ENCODE measurements at places on chromosomes 3 and 15.

GRCh38 chr3:152386208-152386607 lies 117.5 kb downstream of the MBNL1 start:
- no peak for DNase-seq

DNA sequence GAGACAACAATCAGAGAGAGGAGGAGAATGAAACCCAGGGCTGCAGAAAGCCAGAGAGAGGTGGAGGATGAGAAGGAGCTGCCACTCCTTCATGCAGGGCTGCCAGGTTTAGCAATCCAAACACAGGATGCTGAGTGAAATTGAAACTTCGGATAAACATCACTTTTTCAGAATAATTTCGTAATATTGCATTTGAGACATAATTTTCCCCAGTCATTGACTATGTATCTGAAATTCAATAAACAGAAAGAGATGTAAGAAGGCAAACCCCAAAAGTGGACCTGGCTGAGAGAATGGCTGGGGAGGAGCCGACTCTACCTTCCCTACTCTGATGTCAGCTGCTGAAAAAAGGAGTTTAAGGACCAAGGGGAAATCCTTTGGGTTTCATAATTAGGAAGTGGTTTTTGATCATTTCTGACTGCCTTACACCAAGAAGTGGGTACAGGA lies 33.8 kb downstream of the SLC9A9 start:
- no peak for DNase-seq

- DNase-seq = no peak
Measured at GRCh38 chr3:56999547-56999946, 60.9 kb upstream of the SPATA12 start.

DNA sequence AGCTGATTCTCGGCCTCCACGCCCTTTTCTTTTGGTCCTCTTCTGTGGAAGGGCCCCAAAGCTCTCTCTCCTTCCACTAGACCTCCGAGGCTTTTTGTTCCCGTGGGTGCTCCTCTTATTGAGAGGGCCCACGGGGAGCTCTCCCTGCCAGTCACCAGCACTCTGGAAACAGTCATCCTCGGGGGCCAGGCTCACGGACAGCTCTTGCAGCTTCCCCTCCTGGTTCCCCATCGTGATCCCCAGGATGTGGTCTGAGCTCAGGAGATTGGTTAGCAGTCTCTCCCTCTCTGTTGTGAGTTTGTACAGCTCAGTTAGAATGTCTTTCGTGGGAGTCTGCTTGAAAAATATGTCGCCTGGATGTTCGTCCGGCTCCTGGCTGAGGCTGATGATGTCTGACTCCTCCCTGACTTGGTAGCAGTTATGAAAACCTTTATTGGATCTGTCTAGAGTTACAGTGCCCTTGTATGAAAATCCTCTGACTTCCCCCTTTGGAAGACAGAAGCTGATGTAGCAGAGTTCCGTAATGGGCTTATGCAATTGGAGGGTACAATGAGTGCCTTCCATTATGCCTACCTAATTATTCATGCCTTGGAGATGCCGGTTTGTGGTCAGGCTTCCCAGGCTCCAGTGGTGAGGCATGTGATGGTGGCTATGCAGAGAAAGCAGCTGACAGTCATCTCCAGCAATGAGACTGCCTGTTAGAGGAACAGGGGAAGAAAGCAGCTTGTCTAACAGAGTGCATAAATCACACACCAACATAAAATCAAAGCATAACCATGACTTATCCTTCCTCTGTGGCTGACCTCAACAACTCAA lies 40.0 kb downstream of the FMN1 start:
- DNase-seq = peak; percentile 88

DNA sequence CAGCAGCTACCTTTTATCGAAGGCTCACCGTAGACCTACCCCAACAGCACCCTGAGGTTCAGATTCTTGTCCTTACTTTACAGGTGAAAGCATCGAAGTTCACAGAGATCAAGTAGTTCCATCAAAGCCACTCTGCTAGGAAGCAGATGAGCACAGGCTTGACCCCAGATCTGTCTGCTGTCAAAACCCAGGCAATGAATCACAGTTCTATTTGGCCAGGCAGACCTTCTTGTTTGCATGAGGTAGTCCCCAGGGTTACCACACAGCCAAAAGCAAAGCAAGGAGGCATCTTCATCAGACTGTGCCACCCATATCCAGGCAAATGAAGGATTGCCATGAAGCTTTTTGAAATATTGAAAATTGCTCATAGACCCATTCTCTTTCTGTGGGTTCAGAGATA lies 33.0 kb downstream of the HES1 start:
- DNase-seq = no peak

DNA sequence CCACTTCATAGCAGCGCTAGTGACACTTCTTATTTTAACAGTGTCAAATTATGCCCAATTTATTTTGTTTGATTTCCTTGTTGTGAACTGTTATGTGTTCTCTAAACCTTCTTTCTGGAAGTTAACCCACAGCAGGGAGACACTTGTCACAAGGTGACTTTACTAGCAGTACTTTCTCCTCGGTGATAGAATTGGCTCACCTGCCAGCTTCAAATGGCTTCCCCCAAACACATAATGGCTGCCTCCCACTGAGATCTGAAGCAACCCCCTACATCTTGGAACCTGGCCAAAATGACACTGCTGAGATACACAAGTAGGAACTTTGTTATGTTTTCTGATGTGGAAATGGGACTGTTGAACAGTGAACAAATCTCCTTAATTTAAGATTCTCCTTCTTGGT lies 238.8 kb upstream of the DPH6 start:
- no peak for DNase-seq

GRCh38 chr3:121436074-121436473 lies 109.7 kb downstream of the POLQ start:
- DNase-seq = no peak

GRCh38 chr3:132421832-132422231 lies 4.5 kb downstream of the DNAJC13 start:
- DNase-seq = peak; percentile 73

- no peak for DNase-seq
Measured at GRCh38 chr15:83491486-83491885, 44.3 kb downstream of the SH3GL3 start.

GRCh38 chr3:26307787-26308186 lies 314.8 kb upstream of the LRRC3B start:
- no peak for DNase-seq

- DNase-seq = no peak
Measured at GRCh38 chr3:83122774-83123350, 1361.4 kb upstream of the GBE1 start.

DNA sequence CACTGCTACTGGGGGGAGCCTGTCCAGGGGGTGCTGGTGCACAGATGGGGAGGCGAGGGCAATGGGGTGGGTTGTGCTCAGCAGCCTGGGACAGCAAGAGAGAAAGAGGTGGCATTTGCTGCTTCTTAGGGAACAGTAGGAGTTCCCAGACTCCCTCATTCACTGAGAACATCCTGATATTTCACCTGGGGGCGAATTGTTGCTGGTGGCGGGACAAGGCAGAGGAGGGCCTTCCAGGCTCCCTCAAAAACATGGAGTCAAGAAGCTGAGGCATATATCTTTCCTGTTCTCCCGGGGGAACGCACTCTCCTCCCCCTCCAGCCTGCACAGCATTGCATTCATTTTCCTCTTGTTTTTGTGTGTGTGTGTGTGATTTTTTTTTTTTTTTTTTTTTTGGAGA lies 65.7 kb downstream of the CDC25A start:
- DNase-seq = no peak

DNA sequence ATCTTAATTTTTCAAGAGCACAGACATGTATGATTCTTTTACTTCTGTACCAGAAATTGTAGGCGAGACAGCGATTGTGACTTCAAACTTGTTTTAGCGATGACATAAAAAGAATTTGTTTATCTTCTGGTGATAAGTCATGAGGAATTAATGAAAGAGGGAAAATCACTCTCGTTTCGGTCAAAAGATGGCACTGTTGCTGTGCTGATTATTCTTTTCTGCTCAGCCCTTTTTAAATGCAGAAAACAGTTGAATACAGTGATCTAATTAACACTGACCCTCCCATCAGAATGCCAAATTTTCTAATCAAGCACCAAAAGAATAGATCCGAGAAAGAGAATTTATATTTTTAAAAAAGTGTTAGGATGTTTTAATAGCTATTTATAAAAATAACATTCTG lies 52.6 kb downstream of the NSUN3 start:
- peak; percentile 43 for DNase-seq

DNA sequence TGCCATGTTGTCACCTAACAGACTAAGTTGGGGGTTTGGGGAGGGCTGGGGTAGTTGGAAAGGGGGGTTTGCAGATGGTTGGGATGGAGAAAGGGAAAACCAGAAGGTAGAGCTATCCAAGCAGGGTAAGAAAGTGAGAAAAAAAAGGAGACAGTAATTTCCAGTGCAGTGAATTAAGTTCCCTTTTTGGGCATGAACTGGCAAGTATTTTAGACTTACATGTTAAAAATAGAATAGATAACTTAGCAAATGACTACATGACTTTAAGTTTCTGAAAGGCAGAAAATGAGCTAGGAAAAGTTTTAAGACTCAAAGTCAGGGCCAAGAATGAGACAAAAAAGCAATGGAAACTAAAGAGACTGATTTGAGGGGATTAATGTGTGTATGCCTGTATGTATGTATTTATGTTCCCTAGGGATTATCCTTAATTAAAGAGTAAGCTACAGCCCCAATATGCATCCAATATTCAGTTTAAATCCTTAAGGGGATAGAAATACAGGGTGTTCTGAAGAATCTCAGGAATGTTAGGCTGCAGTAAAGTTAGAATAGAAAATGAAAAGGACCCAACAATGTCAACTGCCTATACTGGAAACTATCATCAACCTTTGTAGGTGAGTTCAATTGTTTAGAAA lies 285.2 kb upstream of the MME start:
- no peak for DNase-seq

DNA sequence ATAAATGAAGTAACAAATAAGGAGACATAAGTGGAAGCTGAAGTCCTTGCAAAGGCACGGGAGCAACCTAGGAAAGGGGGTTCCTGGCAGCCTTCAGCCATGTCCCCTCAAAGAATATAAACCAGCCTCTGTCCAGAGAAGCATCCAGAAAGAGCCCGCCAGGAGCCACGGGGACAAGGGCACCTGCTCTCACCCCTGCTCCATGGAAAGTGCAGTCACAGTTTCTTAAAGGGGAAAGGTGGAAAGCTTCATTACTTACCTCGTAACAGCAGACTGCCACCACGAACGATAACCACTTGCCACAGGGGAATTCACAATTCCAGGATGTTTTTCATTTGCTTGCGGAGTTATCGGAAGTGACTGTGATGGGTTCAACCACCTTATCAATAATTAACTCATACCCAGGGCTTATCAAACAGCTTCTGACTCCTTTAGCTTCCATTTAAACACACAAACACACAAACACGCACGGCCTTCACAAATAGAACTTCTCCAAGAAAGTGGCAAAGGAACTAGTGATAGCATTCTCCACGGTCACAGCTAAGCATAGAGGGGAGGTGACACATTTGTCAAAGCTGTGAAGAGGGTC lies 134.2 kb upstream of the IGF1R start:
- no peak for DNase-seq

DNA sequence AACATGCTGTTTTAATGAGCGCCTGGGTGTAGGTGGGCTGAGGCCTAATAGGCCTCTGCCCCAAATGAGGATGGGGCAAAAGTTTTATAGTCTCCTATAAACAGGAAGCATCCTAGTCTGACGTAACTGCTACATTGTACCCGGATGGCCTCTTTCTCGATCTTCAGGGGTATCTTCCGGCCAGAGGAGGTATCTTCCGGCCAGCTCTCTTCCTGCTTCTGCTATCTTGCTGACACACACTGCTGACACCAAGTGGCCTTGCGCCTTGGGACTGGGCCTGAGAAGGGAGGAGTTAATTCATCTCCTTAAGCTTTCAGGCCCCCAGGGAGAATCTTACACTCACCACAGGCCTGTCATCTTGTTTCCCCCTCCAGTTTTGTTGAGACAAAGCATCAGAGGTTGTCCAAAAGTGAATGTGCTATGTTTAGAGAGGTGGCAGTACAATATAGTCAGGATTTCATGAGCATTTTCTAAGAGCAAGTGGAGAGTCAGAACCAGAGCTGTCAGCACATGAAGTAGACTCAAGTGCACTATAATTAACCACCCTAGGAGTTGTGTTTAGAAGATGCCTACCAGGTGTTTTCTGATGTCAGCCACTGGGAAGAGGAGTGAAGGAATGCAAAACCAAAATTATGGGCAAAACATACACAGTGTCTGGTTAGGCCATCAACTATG lies 15.6 kb upstream of the IGSF10 start:
- DNase-seq = no peak

- DNase-seq = no peak
Measured at GRCh38 chr3:39276746-39277145, 3.1 kb downstream of the CX3CR1 start.

DNA sequence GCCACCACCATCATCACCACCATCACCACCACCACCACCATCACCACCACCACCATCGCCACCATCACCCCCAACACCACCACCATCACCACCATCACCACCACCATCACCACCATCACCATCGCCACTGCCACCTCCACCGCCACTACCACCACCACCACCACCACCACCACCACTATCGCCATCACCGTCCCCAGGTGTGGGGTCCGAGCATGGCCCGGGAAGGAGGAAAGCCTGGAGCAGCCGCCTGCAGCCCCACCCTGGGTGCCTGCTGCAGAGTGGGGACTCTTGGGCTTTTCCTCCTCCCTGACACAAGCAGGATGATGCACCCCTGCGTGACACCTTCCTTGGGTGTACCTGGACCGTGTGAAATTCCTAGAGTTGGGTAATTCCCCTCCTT lies 43.9 kb downstream of the MUC4 start:
- DNase-seq = no peak

DNA sequence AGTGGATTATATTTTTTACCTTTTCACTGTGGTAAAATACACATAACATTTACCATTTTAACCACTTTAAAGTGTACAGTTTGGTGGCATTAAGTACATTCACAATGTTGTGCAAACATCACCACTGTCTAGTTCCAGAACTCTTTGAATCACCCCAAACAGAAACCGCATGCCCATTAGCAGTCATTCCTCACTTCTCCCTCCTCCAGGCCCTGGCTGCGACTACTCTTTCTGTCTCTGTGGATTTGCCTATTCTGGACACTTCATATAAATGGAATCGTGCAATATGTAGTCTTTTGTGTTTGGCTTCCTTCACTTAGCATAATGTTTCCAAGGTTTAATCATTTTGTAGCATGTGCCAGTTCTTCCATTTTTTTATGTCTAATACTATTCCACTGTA lies 409.8 kb downstream of the NTRK3 start:
- peak; percentile 11 for DNase-seq

DNA sequence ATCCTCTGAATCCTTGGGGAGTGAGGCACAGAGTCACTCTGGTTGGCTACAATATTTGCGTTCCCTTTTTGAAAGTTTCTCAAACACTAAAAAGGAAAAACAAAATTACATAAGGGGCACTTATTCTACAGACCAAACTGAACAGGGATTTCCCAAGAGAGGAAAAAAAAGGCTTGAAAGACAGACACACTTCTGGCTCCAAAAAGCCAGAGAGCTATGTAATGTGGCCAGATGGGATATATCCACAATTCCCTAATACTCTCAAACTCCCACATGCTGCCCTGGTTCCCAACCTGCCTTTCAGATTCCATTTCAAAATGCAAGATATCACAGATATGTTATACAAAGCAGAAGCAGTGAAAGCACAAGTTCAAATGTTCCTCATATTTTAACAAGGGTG lies 1.6 kb downstream of the FRMD4B start:
- DNase-seq = no peak
